ENCODE measurements at places on chromosomes 1 and 21. TPM values are rescaled to one million over a fixed set of nuclear protein-coding genes. Genes with fewer than 3 reads are reported as not detected.

GRCh38 chr1:32159189-32159588, 20.3 kb upstream of the TXLNA start:
- no peak for DNase-seq

DNA sequence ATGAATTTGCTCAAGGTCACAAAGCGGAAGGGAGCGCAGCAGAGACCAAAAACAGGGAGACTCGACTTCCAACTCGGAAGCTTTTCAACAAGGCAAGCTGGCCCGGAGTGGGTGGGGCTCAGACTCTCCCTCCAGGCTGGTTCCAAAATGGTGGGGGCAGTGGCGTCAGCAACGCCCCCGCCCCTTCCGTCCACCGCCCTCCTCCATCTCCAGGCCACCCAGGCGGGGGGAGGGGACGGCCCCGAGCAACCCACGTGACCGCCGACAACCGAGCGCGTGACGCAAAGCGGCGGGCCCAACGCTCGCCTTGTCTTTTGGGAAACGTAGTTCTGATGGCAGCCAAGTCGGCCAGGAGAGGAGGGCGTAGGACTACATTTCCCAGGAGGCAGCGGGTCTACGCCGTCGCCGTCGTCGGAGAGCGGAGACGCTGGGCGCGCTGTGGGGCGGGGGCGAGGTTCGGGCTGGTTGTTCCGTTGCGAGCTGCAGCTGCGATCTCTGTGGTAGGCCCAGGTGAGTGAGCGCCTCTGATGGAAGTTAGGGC, at the start of gene THRAP3:
TSS of gene THRAP3 (plus strand) at position 448 of the 541 bp plus-strand sequence. CDS start 58,121 bp downstream, outside the sequence.
- peak; percentile 97 for DNase-seq

- no peak for DNase-seq
Measured at GRCh38 chr1:200247518-200247917, 162.3 kb downstream of the ZNF281 start.

DNA sequence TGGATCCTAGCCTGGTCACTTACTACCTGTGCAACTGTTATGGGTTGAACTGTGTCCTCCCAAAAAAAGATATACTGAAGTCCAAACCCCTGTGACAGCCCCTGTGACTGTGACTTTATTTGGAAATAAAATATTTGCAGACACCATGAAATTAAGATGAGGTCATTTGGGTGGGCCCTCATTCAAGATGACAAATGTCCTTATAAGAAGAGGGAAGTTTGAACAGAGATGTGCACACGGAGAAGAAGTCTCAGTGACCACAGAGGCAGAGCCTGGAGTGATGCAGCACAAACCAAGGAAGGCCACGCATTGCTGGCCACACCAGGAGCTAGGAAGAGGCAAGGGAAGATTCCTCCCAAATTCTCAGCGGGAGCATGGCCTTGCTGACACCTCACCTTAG, 249.7 kb upstream of the RUNX1 start:
- no peak for DNase-seq

GRCh38 chr1:51070011-51070410, 32.0 kb upstream of the C1orf185 start:
- no peak for DNase-seq

DNA sequence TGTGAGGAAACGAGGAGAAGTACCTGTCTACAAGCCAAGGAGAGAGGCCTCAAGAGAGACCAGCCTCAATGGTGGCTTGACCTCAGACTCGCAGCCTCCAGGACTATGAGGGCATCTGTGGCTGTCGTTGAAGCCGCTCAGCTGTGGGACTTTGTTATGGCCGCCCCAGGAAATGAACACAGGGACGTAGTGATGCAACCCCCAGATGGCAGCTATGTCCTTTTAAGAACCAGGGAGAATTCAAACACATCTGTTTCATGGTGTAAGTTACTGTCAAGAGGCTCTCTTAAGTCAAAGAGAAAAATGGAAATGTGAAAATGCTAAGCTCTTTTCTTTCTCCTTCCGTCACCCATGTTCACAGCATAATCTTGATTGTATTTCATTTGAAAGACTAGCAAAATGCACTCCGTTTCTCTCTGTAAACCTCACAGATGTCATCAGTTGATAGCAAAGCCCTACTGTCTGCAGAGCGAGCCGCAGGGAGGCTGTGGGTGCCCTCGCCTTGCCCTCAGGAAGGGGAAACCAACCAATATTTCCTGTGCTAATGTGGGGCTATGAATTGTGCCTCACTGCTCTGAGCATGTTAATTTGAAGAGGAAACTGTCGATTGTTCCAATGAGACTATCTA, 21.3 kb downstream of the UBASH3A start:
- DNase-seq, result no peak

GRCh38 chr1:226982451-226983177, 42.5 kb downstream of the COQ8A start:
- no peak for DNase-seq

DNA sequence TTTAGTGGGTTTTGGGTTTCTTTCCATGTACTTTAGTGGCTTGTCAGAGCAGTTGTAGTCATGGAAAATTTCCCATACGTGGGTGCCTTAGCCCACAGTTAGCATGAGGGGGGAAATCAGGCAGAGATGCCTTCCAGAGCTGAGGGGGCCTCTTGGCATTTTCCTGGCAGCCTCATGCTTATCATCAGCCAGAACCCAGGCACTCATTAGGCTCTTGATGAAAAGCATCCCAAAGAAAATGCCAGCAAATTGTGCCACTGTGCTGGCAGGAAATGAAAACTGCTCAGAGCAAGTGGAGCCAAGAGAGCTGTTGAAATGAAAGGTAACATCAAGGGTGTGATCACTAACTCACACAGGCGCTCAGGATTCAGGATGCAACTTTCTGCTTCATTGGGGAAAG, 128.0 kb downstream of the TNNI3K start:
- DNase-seq, result no peak

GRCh38 chr1:31936278-31936980, 1.7 kb downstream of the PTP4A2 start:
- DNase-seq, result no peak

DNA sequence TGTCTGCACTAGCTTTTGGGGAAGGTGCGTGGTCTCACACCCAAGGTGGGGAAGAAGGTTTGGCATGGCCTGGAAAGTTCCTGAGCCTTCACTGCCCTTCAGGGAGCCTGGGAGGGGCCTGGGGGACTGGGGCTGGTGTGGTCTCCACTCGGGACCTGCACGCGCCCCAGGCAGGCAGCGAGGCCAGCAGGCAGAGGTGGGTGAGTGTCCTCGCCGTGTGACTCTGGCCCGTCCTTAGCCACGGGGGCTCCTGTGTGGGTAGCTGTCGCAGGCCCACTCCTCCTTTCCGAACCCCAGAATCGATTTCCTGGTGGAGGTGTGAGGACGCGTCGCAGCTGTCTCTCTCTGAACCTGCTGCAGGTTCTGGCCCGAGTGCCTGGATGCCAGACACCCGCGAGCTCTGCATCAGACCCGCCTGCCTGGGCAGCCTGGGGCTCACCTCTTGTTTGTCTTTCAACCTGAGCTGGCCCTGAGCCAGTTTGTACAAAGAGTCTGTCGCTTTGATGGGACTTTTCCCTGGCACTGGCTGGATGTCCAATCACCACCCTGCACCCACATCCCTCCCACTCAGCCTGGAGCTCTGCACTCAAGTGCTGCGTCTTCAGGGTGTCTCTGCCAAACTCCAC, 36.0 kb upstream of the SLC19A1 start:
- no peak for DNase-seq

DNA sequence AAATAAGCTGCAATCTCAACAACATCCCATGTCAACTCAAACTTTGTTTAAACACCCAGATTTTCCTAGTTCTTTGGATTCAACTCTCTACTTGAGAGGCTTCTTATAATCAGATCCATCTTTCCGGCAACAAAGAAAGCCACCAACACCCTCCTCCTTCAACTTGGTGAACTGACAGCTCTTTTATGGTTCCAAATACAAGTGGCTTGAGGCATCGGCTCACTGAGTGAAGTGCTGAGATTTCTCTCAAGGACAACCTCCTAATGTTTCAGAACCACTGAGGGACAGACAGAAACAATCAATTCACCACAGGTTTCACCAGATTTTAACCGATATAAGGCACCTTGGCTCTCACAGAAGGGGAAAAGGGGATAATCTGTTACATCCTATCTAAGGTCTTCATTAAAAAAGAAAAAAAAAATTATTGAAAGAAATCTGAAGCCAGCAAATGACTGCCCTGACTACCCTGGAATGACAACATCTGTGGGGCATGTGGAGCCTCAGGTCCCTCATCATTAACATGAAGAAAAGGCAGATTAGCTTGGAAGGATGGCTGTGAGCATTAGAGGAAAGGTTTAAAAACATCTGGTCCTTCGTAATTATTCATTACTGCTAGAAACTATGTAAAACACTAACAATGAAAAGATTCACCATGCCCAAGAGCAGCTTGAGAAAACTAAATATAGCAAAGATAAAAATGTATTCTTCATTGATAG, 50.9 kb downstream of the PTPN14 start:
- no peak for DNase-seq

DNA sequence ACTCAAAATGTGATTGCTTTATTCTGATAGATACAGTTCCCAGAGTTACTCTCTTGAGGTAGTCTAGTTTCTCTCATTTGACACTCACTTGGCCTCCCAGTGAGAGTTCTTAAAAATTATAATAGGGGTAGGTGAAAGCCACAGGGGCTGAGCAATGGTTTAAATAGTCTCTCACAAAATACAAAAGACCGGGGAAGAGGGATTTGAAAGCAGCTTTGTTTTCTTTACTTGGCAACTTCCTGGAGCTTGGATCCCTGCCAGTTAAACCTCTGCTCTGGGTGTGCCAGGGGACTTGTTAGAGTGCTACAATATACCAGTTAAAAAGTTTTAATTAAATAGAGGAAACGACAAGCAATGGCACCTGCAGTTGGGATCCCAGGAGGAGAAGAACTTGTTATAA, 31.7 kb downstream of the OR13G1 start:
- no peak for DNase-seq

GRCh38 chr1:61993331-61993961, 201.2 kb upstream of the L1TD1 start:
- no peak for DNase-seq

- DNase-seq, result no peak
Measured at GRCh38 chr1:219744652-219745469, 132.0 kb upstream of the ZC3H11B start.

GRCh38 chr1:198520524-198521254, 19.8 kb downstream of the ATP6V1G3 start:
- no peak for DNase-seq

DNA sequence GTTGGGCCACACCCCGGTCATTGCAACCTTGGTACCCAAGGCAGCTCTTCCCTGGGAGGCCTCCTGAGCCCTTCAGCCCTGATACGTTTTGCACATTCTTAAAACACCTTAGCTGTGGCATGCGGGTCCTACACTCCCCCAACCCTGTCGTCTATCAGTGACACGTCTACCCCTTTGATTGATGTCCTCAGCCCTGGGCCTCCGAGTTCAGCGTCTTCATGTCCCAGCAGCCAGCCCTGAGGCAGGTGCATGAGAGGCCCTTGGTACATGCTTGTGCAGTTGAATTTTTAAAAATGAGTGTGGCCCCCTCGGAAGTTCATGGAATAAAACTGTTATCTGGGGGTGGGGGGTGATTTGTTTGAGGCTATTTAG, 38.9 kb upstream of the ADARB1 start:
- no peak for DNase-seq

Gene ZMYND12
- 3.2 TPM for total RNA-seq

Gene YBEY
- total RNA-seq, result 10.6 TPM

Gene A3GALT2
- total RNA-seq, result not detected

Gene HES2
- total RNA-seq, result 0.53 TPM

Gene PIGR
- total RNA-seq, result 27.5 TPM

Gene RNF187
- total RNA-seq, result 31.7 TPM

Gene AZIN2
- 9.6 TPM for total RNA-seq

Gene CDK18
- 3.5 TPM for total RNA-seq

Gene SYPL2
- total RNA-seq, result 2.4 TPM

Gene FMO4
- 13.8 TPM for total RNA-seq

Gene SV2A
- 5.5 TPM for total RNA-seq

Gene BRDT
- not detected for total RNA-seq

Gene F5
- 4.5 TPM for total RNA-seq

Gene ZNF683
- not detected for total RNA-seq

Measured in urinary bladder (tissue), 4 donors.